ENCODE measurements at places on chromosomes 12 and 14.

- DNase-seq, result no peak
Measured at GRCh38 chr12:68839183-68840147, 31.5 kb downstream of the MDM2 start.

GRCh38 chr14:38999949-39000348 is 103.1 kb downstream of the SEC23A start:
- DNase-seq, result no peak

GRCh38 chr14:58733451-58734208 is 95.9 kb downstream of the DACT1 start:
- DNase-seq, result no peak

GRCh38 chr14:39085933-39086332 is 17.1 kb downstream of the SEC23A start:
- DNase-seq, result no peak

- DNase-seq, result no peak
Measured at GRCh38 chr14:23023022-23023794, 11.5 kb downstream of the PSMB5 start.

DNA sequence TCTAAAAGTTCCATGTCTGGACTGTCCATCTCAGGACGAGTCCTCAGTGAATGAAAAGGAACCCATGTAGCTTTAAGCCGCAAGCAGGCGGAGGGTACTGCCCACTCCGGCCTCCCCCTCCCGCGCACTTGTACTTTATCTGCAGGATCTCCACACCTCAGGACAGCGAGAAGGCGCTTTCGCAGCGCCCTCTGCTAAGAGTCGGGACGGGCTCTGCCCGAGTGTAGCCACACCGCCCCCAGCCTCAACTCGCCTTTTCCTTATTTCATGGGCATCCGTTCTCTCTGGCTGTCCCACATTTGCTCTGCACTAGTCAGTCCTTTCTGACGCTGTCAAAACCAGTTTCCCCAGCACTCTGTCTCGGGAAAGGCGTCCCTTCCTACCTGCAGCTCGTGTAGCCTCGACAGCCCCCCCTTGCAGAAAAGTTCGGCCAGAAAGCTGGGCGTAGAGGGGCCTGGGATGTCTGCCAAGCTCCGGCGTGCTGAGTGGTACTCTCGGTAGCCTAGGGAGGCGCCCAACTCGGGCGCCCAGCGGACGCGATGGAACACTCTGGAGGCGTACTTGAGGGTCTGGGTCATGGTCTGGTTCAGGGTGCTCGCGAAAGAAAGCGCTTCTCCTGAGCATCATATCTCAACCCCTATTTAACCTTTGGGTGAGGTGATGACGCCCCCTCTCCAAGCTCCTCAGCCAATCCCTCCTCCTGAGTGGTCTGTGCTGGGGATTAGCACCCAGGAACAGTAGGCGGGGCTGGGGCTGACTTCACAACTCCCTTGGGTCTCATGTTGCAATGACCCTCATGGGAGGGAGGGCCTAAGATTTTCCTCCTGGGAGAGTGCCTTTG is at the start of gene CYP27B1:
CYP27B1 (minus strand) TSS at position 615 of the 841 bp plus-strand sequence; CDS start at position 578, 37 bp downstream.
- peak; percentile 43 for DNase-seq

DNA sequence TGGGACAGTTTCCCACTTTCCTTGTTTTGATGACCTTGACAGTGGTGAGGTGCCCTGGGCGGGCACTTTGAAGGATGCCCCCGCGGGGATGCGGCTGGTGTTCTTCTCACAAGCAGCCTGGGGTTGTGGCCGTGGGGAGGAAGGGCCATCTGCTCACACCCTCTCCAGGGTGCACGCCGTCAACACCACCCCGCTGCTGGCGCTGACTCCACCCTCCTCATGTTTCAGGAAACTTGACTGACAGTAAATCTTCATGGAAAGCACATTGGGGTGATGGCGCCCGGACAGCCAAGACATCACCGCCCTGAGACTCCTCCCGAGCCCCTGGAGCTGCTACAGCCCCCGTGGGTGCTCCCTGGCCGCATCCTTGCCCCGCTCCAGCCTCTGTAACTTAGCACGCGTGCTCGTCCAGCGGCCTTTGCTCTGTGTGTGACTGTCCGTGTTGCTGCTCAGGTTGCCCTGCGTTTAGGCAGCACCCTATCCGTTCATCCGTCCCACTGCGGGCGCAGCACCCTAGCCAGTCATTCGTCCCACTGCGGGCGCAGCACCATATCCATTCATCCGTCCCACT is 150.2 kb upstream of the C14orf180 start:
- no peak for DNase-seq

DNA sequence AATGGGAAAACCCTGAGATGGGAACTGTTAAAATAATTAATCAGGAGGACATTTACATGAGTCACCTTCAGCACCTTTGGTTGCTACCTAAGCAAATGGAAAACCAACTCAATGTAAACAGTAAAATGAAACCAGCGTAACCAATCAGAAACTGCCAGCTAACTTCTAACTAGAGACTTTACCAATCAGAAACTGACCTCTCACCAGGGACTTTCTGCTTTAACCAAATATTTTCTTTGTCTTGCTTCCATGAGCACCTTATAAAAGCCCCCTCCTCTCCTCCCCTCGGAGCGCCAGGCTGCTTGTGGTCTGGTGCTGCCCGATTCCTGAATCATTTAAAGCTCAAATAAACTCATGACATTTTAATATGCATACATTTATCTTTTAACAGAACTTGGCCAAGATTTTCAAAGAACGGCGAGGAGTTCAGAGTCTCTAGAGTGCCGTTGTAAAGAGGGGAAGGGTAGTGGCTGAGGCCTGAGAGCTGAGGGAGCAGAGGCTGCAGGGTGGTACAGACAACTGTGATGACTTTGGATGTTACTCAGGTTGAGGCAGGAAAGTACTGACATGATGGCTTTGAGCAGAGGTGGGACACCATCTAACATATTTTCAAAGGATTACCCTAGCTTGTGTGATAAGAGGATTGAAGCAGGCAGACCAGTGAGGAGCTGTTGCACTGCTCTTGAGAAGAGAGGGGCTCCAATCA is 183.6 kb downstream of the CRADD start:
- no peak for DNase-seq

- DNase-seq, result no peak
Measured at GRCh38 chr14:103680491-103681231, 34.6 kb downstream of the XRCC3 start.

- no peak for DNase-seq
Measured at GRCh38 chr14:21343035-21343794, 40.6 kb downstream of the SUPT16H start.

GRCh38 chr14:96257056-96257455 is 1.0 kb downstream of the BDKRB1 start:
- no peak for DNase-seq

DNA sequence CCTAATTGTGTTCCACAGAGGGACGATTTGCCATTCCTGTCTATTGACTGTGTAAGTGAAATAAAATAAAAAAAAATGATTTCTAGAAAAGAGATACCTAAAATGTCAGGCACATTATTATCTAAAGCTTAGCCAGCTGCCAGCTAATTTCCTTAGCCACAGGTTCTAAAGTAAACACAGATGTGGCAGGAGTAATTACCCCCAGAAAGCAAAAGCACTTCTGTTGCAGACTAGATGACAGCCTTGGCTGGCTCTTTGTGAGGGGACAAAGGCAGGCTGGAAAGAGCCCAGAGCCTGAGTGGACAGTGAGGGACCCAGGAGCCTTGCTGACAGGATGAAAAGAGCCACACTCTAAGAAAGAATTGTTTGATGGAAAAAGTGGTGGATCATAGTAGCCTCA is 418.1 kb downstream of the LRIG3 start:
- no peak for DNase-seq

GRCh38 chr14:30925254-30925653 is 50.9 kb downstream of the COCH start:
- DNase-seq, result no peak

GRCh38 chr14:68894802-68895703 is 84.0 kb downstream of the ACTN1 start:
- no peak for DNase-seq

DNA sequence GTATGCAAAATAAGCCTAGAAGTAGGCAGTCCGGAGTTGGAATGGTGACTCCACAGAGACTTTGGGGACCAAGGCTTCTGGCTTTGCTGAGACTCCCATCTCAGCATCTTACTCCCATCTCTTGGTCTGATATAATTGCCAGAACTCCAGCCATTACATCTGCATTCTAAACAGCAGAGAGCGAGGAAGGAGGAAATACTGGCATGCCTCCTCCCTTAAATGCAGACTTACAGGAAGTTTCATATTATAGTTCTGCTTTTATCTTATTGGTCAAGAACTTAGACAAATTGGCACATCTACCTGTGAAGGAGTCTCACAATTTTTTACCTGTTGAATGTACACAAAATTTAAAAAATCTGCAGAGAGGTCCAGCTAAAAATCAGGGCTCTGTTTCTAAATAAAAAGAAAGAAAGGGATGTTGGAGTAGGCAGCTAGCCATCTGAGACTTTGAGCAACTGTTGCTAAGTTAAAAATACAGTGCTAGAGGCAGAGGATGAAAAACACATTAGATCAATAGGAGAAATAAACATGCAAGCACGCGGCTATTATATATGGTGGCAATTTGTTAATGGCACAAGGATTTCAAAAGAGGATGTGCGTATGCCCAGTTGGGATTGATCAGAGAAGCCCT is 209.9 kb upstream of the HMGA2 start:
- DNase-seq, result no peak

- no peak for DNase-seq
Measured at GRCh38 chr12:59010118-59010517, 89.8 kb upstream of the LRIG3 start.

DNA sequence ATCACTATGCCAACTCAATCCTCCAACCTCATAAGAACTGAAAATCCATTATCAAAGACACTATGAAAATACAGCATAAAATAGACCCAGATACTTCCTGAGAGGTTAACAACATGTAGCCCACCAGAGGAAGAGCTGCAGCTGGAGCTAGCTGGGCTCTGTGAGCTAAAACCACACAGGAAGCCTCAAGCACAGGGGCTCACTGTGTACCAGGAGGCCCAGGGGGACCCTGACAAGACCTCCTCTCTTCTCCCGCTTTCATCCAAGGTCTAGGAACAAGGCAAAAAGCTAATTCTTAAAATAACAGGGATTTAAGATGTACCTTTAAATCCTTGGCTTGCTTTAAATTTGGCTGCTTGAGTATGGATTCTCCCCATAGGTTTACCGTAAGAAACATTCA is 53.6 kb downstream of the EIF2S3B start:
- no peak for DNase-seq

- peak; percentile 87 for DNase-seq
Measured at GRCh38 chr14:105090493-105091053, 25.3 kb upstream of the GPR132 start.

DNA sequence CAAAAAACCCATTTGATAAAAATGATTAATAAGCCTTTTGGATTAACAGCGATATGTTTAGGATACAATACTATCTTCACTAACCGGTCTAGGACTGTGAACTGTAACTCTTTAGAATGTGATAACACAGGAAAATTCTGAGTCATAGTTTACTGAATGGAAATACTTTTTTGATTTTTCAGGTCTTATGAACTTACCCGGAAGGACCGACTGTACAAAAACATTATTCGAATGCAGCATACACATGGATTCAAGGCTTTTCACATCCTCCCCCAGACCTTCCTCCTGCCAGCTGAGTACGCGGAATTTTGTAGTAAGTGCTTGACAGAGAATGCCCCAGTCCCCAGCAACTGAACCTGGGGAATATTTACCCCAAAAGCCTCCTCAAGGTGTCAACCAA is 29.0 kb downstream of the TTLL5 start:
- DNase-seq, result no peak

GRCh38 chr14:100321473-100322137 is 1.5 kb upstream of the SLC25A47 start:
- no peak for DNase-seq

- no peak for DNase-seq
Measured at GRCh38 chr12:26492406-26492805, 297.0 kb downstream of the SSPN start.

DNA sequence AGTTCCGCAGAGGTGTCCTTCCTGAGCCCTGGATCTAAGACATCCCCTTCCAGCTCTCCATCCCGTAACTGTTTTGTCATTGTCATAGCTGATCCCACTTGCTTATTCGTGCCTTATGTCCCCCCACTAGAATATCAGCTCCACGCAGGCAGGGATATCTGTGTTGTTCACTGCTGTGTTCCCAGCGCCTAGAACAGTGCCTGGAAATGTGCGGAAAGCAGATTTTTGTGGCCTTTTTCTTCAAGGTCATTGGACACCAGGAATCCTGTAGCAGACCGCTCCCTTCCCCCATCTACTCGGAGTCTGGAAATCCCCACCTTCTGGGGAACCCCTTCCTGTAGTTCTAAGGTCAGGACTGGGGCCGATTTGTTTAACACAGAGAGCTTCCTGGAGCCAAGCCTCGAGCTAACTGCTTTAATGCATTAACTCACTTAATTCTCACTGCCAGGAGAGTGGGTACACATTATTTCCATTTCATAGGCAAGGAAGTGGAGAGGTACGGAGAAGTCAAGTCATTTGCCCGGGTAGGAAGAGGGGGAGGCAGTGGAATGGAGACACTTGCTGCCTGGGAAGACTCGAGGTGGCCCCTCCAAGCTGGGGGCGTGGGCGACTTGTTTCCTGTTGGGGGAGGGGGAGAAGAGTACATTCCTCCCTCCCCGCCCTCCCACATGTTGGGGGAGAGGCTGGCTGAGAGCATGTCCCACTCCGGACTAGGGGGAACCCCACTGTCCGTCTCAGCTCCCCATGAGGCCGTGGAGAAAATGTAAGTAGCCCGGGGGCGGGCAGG is 1.2 kb upstream of the SH2B3 start:
- no peak for DNase-seq

- peak; percentile 3 for DNase-seq
Measured at GRCh38 chr14:24944800-24945199, 105.1 kb downstream of the STXBP6 start.

DNA sequence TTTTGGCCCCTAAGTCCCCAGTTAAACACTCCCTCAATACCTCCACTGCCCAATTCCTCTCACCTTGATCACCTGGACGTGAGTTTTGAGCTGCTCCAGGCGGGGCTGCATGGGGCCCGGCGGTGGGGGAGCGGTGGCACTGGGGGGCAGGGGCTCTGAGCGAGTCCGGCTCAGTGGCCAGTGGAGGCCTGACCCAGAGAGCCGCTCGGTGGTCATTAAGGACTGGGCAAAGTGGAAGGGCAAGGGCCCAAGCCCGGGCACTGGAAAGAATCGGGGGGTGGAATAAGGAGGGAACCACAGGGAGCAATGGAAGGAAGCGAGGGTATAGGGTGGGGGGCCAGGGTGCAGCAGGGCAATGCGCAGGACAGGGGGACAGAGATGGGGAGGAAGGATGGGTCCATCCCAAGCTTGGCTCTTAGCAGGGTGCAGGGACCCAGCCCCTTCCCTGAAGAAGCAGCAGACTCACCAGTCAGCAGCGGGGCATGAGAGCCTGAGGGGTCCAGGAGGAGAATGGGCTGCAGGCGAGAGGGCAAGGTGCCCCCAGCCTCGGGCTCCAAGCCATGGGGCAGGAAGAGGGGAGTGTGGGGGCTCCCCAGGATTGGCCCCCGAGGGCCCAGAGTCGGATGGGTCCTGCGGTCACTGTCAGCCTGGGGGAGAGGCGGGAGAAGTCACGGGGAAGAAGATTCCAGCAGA is 22.2 kb downstream of the SLC48A1 start:
- no peak for DNase-seq

Measured in HT-29 (cell line).